ENCODE measurements at places on chromosomes 4 and X.
A peak's percentile ranks its signal among the peaks of the same experiment; 100 is the strongest.

- peak; percentile 6 for DNase-seq
Observed at GRCh38 chr4:163776957-163777356, 282.5 kb downstream of the TMA16 start.

DNA sequence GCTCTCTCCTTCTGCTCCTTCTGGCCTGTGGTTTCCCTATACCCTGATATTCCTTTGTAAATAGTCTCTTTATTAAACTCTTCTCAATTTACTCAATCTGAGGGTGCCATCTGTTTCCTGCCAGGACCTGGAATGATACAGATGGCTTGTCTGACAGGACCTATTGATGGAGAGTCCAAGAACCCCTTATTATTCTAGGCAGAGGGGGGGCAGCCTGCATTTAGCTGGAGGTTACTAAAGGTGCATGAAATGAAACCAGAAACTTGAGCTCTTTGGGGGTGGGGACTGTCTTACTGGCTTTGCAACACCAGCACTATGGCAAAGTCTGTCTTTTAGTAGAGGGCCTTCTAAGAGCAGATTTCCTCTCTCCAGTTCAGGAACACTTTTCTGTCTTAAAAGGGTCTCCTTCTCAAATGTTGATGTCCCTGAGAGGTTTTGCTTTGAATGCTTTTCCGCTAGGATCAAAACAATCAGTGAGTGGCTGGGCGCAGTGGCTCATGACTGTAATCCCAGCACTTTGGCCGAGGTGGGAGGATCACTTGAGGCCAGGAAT, 162.5 kb upstream of the MED14 start:
- no peak for DNase-seq

DNA sequence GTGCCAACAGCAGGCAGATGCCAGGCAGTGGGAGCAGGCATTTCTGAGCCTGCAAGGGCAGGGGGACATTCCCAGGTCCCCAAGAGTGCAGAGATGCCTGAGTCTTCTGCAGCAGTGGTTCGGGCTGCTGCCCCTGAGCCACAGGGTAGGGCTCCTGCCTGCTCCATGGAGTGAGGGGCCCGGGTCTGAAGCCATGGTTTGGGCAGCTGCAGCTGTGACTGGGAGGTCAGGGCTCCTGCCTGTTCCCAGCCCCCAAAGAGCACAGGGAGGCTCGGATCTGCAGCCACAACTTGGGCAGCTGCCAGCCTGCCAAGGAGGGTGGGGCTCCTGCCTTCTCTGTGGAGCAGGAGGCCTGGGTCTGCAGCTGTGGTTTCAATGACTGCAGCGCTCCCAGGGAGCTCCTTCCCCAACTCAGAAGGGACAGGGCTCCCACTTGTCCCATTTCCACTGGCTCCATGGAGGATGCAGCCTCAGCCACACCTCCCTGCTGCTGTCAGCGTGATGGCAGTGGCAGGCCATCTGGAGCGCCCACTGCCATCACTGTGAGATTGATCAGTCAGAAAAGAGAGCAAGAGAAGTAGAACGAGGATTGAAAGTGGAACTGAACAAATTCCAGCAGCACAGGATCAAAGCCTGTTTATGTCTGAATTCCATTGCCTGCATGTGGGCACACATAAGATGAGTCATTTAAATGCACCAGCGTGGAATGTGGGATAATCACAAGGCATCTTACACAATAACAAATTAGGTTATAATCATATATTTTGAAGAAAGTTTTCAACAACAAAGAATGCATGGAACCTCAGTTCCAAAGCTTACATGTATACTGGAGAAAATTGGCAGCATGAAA, 93.1 kb upstream of the CXorf51A start:
- no peak for DNase-seq

- DNase-seq = no peak
Observed at GRCh38 chr4:148170408-148171365, 271.5 kb downstream of the NR3C2 start.

- DNase-seq = no peak
Observed at GRCh38 chrX:131818297-131818936, 204.7 kb upstream of the STK26 start.

DNA sequence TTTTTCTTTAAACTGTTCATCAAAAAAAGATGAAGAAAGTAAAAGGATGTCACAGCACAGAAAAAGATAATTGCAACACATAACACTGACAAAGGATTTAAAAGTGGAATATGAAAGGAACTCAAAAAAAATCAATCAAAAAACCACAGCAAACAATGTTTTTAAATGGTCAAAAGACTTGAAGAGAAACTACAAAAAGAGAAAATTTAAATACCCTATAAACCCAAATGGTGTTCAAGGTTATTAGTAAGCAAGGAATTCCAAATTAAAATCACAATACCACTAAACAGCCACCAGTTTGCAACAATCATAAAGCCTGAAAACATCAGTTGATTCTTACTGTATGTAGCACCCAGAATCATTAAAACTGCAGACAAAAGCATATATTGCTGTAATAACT, 36.5 kb upstream of the PCDH10 start:
- DNase-seq = no peak

DNA sequence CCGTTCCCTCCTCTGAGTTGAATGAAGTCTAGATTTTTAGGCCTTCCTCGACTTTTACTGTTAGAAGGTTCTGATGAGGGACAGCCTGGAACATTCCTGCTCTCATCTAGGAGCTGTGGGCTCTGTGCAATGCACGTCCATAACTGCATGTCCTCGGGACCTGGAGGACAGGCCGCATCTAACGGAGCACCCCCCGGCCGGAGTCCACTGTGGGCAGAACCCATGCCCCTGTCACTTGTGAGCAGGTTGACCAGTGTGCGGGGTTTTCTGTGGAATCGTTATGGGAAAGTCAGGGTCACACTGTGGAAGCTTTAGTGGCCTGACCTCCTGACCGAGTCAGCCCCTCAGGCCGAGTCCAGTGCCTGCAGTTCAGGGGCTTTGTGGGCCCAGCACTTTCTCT, 19.3 kb upstream of the TADA2B start:
- DNase-seq = no peak

DNA sequence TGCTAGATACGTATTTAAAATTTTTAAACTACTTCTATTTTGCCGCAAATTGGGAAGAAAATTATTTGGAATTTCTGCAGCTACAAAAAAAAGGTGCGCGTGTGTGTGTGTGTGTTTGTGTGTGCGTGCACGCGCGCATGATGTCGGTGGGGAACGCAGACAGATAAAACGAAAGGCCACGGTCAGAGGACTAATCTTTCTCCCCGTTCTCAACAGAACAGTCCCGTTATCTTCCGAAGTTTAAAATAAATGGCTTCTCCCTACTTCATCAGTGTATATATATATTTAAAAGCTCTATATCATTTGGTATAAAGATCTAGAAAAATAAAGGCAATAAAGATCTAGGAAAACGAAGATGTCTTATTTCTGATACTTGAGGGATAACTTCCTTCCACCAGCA, 1.5 kb downstream of the MGARP start:
- DNase-seq = no peak

- DNase-seq = no peak
Observed at GRCh38 chr4:139920486-139921002, 233.4 kb downstream of the MAML3 start.

- no peak for DNase-seq
Observed at GRCh38 chr4:69156913-69157312, 57.6 kb downstream of the UGT2B11 start.

DNA sequence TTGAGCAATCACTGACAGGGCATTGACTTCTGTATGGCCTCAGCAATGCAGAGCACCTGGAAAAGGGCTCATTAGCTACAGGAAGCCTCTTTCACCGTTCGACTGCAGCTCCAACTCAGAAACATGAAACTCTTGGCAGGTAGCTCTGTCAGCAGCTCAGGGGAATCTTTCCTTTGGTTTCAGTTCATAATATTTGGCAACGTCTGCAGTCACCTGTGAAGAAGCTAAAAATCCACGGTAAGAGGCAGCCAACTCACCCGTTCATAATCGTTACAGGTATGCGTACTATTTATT, 354.9 kb downstream of the CAMK2D start:
- no peak for DNase-seq

GRCh38 chrX:133415276-133416105, at the start of gene GPC4:
Gene GPC4, minus strand, starts transcription at chrX:133415489. Its CDS starts 524 bp downstream, at chrX:133414965.
- DNase-seq = peak; percentile 38

DNA sequence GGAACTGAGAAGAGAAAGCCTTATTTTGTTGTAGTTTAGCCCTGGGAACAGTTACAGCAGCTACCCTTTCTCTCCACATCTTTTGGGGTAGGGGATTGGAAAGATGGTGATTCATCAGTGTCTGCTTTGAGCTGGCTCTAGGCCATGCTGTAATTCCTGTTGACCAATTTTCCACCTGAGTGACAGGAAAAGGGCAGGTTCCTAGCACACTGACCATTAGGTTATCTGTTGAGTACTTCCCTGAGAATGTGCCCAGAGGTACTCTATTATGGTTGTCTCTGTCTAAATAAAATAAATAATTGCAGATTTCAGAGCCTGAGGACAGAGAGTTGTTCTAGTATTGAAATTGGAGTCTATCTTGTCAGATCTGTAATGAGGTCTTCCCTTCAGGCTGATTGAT, 109.0 kb downstream of the ENOX2 start:
- DNase-seq = no peak

DNA sequence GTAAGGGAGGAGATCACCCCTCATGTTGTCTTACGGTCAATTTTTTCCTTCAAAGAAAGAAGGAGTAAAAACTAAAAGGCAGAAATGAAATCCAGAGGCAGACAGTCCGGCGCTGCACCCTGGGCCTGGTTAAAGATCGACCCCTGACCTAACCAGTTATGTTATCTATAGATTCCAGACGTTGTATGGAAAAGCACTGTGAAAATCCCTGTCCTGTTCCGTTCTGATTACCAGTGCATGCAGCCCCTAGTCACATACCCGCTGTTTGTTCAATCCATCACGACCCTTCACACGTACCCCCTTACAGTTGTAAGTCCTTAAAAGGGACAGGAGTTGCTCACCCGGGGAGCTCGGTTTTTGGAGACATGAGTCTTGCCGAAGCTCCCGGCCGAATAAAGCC, 105.6 kb upstream of the JADE1 start:
- DNase-seq = no peak

DNA sequence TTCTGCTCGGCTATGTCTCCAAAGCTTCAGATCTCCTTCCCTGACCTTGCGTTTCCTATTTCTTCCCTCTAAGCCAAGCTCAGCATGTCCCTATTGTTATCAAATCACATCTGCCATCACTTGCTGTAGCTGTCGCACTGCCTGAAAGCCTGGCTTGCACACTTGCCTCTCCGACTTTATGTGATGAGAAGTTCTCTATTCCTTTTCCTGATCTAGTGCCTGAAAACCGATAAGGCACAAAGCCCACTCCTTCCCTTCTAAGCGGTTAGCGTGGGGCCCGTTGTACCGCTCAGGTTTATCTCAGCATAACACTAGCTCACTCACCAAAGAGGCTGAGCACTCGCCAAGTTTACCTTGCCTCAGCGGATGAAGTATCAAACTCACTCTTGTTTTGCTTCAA, 816 bp downstream of the NMU start:
- no peak for DNase-seq

DNA sequence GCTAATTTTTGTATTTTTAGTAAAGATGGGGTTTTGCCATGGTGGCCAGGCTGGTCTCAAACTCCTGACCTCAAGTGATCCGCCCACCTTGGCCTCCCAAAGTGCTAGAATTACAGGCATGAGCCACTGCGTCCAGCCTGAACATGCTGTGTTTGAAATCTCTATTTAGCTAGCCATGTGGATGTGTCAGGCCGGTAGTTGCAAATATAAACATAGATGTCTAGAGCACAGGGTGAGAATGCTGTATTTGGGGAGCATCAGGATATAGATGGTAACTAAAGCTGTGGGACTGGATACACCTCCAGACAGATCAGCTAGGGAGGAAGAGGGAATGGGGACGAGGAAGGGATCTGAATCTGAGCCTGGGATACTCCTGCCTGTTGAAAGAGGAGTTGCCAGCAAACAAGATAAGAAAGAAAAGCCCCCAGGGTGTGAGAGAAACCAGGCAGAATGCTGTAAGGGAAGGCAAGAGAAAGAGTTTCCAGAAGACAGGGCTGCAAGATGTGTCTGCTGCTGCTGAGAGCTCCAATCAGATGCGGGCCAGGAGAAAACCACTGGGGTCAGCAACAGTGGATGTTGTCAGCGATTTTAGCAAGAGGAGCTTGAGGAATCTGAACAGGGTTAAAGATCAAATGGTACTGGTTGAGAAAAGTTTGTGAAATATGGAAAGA, 177.4 kb downstream of the PALLD start:
- peak; percentile 40 for DNase-seq

DNA sequence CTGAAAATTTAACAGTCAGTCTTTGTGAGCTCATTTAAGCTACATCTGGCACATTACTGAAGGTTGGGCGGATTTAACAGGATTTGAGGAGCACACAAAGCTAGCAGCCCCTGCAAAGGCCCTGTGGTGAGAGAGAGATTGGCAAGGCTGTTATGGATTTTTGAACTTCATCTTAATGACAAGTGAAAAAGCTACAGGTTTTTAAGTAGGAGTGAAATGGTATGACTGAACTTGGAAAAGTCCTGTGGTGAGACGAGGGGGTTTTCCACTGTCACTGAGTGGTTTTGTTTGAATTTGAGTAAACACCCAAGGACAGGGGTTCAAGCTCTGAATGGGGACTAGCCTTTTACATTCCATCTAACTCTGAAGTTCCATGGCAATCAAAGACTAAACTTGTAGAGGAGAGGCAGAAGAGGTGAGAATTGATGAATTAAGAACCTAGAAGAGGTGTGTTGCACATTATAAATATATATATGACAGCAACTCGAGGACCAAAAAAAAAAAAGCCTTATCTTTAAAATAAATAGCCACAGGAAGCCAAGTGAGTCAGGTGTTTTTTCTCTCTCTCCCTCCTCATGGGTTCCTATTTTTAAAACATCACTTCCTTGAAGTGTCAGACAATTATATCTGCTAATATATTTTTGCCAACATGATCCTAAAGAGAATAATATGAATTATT, 47.8 kb upstream of the CLNK start:
- DNase-seq = no peak

DNA sequence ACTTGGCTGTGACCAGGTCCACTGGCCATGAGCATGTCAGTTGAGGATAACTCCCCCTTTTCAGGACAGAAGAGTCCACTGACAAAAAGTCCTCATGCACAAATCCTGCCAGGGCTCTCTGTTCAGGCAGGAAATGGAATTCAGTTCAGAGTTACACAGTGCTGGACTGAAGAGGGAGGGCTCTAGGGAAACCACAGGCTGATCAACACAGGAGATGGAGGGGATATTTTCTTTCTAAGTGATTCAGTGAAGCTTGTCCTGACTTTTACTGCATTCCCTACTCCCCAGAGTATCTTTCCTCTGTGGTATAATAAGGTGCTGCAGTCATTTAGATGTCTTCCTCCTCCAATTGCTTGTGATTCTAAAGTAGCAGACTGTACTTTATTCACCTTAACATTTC, 335.5 kb upstream of the IGFBP7 start:
- DNase-seq = no peak

GRCh38 chr4:3268395-3269104, 19.6 kb downstream of the MSANTD1 start:
- DNase-seq = no peak

GRCh38 chrX:10906866-10907265, 204.3 kb upstream of the HCCS start:
- no peak for DNase-seq

DNA sequence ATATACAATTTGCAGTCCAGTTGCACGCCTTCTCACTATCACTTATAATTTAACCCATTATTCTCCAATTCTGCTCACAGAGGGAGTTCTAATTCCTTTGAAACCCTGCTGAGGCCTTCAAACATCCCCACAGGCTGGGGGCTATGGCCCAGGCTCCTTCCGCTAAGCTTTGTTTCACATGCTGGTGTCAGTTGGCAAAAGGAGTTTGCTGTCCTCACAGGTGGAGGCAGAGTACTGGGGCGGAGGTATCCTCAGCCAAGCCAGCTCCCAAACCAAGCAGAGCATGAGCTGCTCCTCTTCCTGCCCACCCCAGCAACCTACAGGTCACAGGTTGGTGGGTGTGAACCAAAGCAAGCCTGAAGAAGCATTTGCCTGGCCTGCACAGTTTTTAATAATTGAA, 21.5 kb downstream of the BTC start:
- no peak for DNase-seq
